ENCODE measurements at places on chromosomes 5 and 9. TPM values are rescaled to one million over a fixed set of nuclear protein-coding genes. Genes with fewer than 3 reads are reported as not detected.
A peak's percentile ranks its signal among the peaks of the same experiment; 100 is the strongest.

GRCh38 chr5:73701566-73701965, 75.6 kb downstream of the ARHGEF28 start:
- DNase-seq, result no peak

DNA sequence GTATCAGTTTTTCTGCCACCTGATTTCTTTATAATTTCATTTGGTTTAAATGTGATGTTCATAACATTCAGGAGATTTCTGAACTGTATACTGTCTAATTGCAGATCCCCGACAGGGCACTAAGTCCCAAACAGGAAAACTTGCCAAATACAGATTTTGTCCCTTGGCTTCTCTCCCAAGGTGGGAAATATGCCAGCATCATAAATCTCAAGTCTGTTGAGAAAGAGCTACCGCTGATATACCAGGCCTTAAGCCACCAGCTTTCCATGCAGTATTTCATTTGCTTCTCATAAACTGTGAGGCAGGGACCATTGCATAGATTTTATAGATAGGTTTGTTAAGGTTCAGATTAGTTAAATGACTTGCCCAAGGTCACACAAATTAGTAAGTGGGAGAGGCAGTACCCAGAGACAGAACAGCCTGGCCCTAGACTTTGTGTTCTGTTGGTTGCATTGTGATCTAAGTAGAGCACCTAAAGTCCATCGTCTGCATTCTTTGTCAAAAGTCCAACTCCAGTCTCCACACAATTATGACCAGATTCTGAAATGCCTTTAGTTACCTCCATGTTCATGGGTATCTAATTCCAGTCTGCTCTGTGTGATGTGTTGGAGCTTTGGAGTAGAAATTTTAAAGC, 16.2 kb downstream of the GPR21 start:
- DNase-seq, result no peak

DNA sequence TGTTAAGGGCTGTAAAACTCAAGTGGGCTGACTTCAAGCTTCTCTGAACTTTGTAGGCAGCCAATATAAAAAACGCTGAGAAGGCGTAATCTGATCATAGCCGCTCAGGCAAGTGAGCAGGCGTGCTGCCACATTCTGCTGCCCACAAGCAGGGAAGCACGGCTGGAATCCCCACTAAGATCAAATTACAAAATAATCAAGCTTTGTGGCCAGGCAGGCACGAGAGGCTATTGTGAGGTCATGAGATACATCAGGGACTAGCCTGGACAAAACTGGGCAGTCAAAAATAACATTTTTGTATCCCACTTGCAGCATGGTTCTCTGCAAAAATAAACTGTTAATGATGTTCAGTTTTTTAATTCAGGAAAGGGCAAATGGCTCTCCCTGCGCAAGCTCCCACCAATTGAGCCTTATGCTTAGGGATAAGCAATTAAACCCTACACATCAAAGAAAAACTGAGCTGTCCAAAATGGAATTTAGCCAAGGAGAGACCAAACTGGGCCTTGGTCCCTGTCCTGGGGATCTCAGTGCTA, 64.0 kb downstream of the POU5F2 start:
- DNase-seq, result no peak

The UGT3A2 gene
- total RNA-seq, result not detected

DNA sequence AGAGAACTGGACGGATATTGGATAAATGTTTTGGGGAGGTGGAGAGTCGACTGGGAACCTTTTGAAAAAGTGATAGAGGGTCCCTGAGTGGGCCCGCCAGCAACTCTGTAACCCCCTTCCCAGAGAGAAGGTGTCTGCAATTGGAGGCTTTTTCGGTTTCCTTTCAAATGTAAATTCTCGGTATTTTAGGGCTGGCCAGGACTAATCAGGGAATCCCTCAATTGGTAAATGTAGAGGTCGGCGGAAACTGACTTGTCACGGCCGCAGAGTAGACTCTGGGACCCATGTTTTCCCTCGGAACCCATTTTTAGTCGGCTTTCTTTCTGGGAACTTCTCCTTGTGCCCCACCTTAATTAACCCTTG, 524 bp downstream of the CCNB1 start:
- DNase-seq, result peak; percentile 31

The ARSI gene
- total RNA-seq, result not detected

- DNase-seq, result no peak
These were observed 169.8 kb downstream of the FOCAD start for GRCh38 chr9:20853866-20854265.

- DNase-seq, result no peak
These were observed 87.9 kb upstream of the FAM169A start for GRCh38 chr5:74953937-74954720.

GRCh38 chr9:107488375-107489143, 1.0 kb downstream of the KLF4 start:
- DNase-seq, result peak; percentile 31

The BARHL1 gene
- total RNA-seq, result not detected

The PCDHGA3 gene
- total RNA-seq, result not detected

DNA sequence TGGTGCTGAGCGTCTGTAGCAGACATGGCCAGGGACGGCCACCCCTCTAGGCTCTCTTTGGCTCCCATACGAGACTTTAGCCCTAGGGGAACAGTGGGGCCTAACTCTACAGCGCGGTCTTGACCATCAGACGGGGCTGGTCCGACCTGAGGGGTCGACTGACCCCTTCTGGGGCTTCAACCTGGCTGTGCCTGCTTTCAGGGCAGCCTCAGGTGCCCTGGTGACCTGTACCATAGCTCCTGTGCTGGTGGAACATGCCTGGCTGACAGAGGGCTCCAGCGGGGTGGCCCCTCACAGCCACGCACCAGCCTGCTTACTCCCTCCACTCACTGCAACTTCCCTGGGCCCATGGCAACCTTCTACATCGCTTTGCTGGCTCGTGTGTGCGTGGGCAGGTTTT, 423.4 kb upstream of the SEMA6A start:
- DNase-seq, result no peak

The CSF1R gene
- total RNA-seq, result not detected

The MEIKIN gene
- not detected for total RNA-seq

GRCh38 chr5:178476531-178476930, 113.7 kb downstream of the COL23A1 start:
- no peak for DNase-seq

The EQTN gene
- not detected for total RNA-seq

The NKD2 gene
- 1.3 TPM for total RNA-seq

The OBP2A gene
- total RNA-seq, result not detected

GRCh38 chr9:129270903-129271431, 92.9 kb upstream of the IER5L start:
- DNase-seq, result peak; percentile 51

The CATSPER3 gene
- 0.68 TPM for total RNA-seq

The NAIF1 gene
- 15.4 TPM for total RNA-seq

DNA sequence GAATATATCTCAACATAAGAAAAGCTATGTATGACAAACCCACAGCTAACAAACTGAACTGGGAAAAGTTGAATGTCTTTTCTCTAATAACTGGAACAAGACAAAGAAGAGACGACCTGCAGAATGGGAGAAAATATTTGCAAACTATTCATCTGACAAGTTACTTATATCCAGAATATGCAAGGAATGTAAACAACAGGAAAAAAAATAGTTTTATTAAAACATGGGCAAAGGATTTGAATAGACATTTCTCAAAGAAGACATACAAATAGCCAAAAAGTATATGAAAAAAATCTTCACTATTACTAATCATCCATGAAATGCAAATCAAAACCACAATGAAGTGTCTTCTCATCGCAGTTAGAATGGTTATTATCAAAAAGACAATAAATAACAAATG, 181.7 kb upstream of the TLX3 start:
- DNase-seq, result no peak

GRCh38 chr9:136437839-136438547, 1.7 kb downstream of the INPP5E start:
- DNase-seq, result no peak

GRCh38 chr9:7097040-7097715, 339.4 kb downstream of the KDM4C start:
- DNase-seq, result no peak

- no peak for DNase-seq
These were observed 157.8 kb downstream of the ARHGEF28 start for GRCh38 chr5:73783828-73784227.

- no peak for DNase-seq
These were observed 201.8 kb downstream of the NSG2 start for GRCh38 chr5:174247301-174247700.

DNA sequence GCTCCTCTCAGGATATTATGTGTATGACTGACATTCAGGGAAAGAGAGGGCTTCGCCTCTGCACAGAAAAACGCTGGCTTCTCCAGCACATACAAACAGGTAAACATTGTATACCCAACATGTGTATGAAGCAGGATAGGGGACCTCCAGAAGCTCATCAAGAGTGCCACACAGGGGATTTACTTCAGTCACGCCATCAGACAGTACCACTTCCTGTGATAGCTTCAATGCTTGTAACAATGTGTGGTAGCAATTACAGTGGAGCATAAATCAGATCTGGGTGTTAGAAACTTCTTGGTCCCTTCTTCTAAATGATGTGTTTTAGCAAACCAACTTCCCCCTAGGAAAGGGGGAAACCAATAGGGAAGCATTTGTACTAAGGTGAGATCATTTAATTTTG, 160.8 kb downstream of the TSSK1B start:
- DNase-seq, result peak; percentile 47

The C9 gene
- total RNA-seq, result not detected

DNA sequence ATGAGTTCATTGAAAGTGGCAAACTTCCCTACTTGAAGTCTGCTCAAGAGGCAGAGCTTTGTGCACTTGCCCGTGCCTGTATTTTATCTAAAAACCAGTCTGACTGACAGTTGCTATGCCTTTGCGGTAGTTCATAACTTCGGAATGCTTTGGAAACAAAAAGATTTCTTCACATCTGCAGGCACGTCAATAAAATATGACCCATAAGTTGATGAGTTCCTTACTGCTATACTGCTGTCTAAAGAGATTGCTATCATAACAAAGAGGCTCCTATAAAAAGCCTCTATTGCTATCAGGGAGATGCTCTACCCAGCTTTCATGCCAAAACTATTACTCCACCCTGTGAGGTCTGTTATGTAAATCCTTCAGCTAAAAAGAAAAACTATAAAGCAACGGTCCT, 25.4 kb upstream of the RNF20 start:
- DNase-seq, result no peak

The ABCA1 gene
- not detected for total RNA-seq

- no peak for DNase-seq
These were observed 11.1 kb downstream of the ZNF608 start for GRCh38 chr5:124735169-124735858.

The SLC34A1 gene
- total RNA-seq, result 2.1 TPM

DNA sequence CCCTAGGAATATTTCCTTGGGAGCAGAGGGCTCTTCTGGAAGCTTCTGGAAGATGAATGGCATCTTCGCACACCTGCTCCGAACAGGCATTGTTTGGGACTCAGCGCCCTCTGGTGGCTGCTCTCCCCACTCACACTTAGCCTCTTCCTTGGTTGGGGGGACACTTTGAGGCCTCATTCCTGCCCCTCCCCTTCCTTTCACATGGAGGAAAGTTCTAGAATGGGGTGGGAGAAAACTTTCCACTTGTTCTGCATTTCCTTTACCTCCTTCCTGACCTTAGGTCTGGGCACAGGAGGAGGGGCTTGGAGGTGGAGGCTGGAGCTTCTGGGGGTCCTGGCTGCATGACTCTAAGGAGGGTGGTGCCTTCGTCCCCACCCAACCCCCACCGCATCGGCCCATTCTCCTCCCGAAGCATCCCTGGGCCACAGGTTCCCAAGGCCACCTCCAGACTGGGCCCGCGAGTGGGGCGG, 19.3 kb upstream of the SMIM32 start:
- DNase-seq, result peak; percentile 67

GRCh38 chr9:124492818-124493217, 14.4 kb downstream of the NR5A1 start:
- DNase-seq, result no peak

DNA sequence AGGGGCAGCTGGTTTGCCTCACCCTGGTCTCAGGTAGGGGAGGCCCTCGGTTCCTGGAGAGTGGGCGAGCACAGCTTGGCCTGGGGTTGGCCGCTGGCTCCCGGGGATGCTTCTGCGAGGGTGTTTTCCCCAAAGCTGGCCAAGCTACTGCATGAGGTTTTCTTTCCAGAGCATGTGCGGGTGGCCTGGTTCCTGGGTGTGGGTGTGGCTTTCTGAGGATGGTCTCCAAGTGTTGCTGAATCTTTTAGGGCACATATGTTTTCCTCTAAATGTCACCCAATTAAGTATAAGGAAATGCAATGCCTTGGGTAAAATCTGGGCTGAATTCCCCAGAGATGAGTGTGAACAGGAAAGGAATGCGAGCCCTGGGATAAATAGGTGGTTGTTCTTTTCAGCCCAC, 115.8 kb upstream of the ICE1 start:
- DNase-seq, result no peak

The OBP2B gene
- total RNA-seq, result not detected

GRCh38 chr5:81980598-81981260, 8.9 kb downstream of the ATG10 start:
- no peak for DNase-seq

GRCh38 chr5:56012281-56012963, 17.7 kb upstream of the IL6ST start:
- peak; percentile 65 for DNase-seq

- DNase-seq, result no peak
These were observed 240.0 kb downstream of the GOLPH3 start for GRCh38 chr5:31934156-31934555.

- DNase-seq, result peak; percentile 4
These were observed 15.5 kb upstream of the MARCHF6 start for GRCh38 chr5:10337986-10338385.

GRCh38 chr9:132334364-132334763, 20.4 kb downstream of the SETX start:
- DNase-seq, result no peak

DNA sequence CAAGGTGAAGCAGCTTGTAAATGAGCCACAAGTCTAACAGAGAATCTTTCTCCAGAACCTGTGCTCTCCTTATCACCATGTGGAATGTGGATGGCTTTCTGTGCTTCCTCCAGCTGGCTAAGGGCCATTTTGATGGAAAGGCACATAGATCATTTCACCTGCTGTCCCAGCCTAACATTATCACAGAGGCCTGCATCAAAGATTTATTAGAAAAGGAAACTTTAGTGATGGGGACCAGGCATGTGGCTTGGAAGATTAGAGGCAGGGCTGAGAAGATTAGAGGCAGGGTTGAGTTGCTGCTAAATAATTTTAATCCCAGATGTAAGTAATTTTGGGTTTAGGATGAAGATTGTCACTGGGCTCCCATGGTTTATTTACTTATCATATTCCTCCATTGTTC, 6.3 kb downstream of the SPEF2 start:
- no peak for DNase-seq

- no peak for DNase-seq
These were observed 11.8 kb downstream of the FXN start for GRCh38 chr9:69047371-69047770.

DNA sequence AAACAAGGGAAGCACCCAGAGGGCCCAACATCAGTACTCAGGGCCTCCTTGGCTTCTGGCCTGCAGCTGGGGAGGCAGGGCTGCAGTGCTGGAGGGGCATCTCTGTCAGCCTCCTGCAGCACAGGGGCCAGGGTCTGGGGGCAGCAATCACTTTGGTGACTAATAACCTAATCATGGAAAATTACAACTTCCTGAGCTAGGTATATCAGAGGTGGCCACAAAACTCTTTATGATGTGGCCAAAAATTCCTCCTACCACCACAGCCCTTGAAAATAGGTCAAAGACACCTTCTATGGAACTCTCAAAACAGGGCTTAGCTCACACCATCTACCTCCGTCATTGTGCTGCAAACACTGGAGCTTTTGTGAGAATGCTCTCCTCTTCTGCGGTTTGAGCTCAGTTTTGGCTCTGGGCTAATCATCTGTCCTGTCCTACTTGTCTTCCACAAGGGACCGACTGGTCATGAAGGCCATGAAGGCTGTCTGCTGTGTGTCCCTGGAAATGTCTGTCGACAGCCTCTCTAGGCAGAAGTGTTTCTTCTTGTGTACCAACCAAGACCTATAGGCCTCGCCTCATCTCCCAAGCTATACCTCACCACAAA, 28.6 kb downstream of the CSF2 start:
- peak; percentile 33 for DNase-seq

All from activated CD8-positive, alpha-beta T cell treated with anti-CD3 and anti-CD28 coated beads, Interleukin-2, amount 10 ng/mL, durations not matched to agents 7 days and 5 days (primary cell).